ENCODE measurements at places on chromosomes 12 and 14. TPM values are rescaled to one million over a fixed set of nuclear protein-coding genes. Genes with fewer than 3 reads are reported as not detected.

The TCL1B gene
- total RNA-seq, result not detected

The EIF2S3B gene
- 0.99 TPM for total RNA-seq

The ANKRD33 gene
- total RNA-seq, result 0.09 TPM

The SSPN gene
- 0.27 TPM for total RNA-seq

The RNU7-1 gene
- not detected for total RNA-seq

The KRT83 gene
- not detected for total RNA-seq
